ENCODE measurements at places on chromosomes 2 and 18.

GRCh38 chr18:69567813-69568488 is 167.3 kb downstream of the DOK6 start:
- no peak for DNase-seq

DNA sequence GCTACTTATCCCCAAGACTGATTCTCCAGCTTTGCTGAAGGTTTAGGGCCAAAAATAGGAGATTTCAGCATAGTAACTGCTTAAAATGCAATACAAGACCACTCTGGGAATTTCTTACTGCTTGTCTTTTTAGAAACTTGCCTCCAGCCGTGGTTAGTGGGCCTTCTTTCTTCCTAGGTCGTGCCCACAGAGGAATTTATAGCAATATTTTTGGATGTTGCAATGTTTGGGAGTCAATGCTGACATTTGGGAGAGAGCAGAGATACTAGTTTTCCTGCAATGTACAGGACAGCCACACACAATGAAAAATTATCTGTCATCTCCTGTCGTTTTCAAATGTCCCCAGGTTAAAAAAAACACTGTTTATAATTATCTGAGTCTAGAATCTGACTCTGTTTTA is 25.6 kb upstream of the CERS6 start:
- no peak for DNase-seq

DNA sequence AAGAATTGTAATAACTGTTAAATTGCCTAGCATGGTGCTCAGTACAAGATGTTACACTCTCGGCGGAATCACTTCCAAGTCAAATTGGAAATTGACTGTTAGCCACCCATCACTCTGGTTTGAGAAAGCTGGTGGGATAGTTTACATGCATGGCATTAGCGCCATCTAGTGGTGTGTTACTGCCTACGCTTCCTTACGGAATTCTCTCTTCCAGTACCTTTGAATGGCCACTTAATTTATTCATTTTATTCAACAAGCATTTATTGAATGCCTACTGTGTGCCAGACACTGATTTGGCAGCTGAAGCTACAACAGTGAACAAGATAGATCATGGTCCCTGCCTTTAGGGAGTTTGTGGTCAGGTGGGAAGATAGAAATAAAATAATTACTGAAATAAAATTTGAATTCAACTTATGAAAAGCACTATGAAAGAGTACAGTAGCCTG is 171.2 kb downstream of the TMEM247 start:
- DNase-seq = peak; percentile 79

DNA sequence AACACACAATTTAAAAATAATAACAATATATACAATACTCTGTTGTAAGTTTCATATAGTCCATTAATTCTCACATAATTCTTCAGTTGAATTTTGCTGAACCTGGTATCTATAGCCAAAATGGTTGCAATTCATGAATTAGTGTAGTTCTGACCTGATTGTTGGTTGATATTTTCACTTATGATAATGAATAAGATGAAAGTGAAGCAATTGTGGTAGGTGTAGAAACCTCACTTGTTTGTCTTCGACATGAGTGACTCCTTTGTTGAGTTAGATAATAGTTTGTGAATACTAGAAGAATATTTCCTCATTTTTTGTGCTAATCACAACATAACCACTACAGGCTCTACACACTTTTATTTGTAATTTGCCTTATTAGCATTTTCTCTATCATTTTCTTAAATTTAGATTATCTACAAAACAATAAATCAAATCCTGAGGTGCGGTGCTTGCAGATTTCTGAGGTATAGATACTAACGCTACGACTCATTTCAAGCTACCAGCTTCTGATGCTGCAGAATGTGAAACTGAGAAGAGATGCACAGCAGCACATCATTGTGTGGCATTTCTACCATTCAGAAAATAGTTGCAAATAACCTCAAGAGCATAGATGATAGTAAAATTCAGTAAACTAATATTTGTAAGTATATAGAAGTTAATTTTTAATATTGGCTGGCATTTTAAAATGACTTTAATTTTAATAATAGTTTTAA is 117.9 kb downstream of the KCNH7 start:
- DNase-seq = no peak

Data from Caco-2 (cell line).